ENCODE measurements at places on chromosomes 2 and 18. TPM values are rescaled to one million over a fixed set of nuclear protein-coding genes. Genes with fewer than 3 reads are reported as not detected.
A peak's percentile ranks its signal among the peaks of the same experiment; 100 is the strongest.

The C2orf78 gene
- 0.02 TPM for polyA plus RNA-seq

The SP140 gene
- 0.75 TPM for polyA plus RNA-seq

The MAL gene
- polyA plus RNA-seq, result not detected

The TWIST2 gene
- 10.2 TPM for polyA plus RNA-seq

The HOXD11 gene
- polyA plus RNA-seq, result not detected

The GKN2 gene
- not detected for polyA plus RNA-seq

The TOGARAM2 gene
- 0.69 TPM for polyA plus RNA-seq

The CYP27C1 gene
- not detected for polyA plus RNA-seq

The AP1S3 gene
- 6.1 TPM for polyA plus RNA-seq

The NT5C1B gene
- polyA plus RNA-seq, result not detected

DNA sequence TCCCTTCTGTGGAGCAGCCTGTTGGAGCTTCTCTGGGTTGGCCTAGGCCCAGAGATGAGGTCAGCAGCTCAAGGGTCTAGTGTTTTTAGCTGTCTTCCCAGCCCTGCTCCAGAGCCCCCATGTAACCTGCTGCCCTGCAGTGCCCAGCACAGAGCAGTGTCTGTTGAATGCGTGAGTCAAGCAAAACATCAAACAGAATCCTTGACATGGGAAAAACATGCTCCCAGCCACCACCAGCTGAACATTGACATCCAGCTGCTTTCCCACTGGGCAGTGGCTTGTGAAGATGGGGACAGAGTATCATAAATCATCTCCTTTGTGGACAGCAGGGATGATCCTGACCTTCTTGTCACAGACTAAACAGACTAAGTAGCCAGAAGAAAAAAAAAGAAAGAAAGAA lies 22.6 kb downstream of the IMPA2 start:
- no peaks in the 10 kb centered on the region for H3K36me3 ChIP-seq
- H3K27me3 ChIP-seq, result peaks cover 79% of the 10 kb centered on the region
- H3K4me1 ChIP-seq, result no peaks in the 10 kb centered on the region
- H3K27ac ChIP-seq, result no peak overlapping the region
- H3K4me3 ChIP-seq, result no peak overlapping the region

DNA sequence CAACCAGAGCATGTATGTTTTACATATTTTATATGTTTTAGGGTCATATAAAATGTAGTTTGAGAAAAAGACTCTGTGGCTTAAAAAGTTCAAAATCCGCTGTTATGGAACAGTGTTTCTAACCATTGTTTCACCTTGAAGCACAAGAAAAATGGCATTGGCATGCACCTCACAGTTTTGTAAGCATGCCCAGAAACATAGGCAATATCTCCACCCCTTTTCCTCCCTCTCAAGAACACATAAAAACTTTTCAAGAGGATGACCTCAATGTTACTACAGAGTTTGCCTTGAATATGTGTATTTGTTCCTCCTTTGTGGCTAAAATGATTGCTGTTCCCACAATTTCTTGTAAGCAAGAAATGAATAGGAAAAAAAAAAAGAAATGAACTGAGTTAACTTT lies 29.3 kb upstream of the SLC40A1 start:
- DNase-seq, result no peak
- H3K36me3 ChIP-seq, result no peaks in the 10 kb centered on the region
- no peak overlapping the region for H3K27ac ChIP-seq
- no peak overlapping the region for H3K4me3 ChIP-seq
- no peaks in the 10 kb centered on the region for H3K27me3 ChIP-seq

DNA sequence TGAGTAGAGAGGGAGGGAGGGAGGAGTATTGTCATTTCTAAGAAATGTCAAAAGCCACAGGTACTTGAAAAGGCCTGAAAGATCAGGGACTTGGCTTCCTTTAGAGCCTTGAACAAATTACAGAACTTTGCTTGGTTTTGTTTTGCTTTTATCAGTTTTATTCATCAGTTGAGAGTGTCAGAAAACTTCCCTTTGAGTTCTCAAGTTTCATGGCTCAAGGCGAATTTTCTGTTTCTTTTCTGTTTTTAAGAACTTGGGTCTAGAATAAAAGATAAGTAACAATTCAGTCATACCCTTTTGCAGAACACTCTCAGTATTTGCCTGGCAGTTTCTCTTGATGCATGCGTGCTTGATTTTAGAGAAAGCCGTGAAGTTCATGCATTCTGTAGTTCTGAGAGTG lies 531.9 kb downstream of the PARD3B start:
- H3K4me3 ChIP-seq, result no peak overlapping the region
- no peak for DNase-seq
- no peaks in the 10 kb centered on the region for H3K4me1 ChIP-seq
- no peaks in the 10 kb centered on the region for H3K36me3 ChIP-seq

DNA sequence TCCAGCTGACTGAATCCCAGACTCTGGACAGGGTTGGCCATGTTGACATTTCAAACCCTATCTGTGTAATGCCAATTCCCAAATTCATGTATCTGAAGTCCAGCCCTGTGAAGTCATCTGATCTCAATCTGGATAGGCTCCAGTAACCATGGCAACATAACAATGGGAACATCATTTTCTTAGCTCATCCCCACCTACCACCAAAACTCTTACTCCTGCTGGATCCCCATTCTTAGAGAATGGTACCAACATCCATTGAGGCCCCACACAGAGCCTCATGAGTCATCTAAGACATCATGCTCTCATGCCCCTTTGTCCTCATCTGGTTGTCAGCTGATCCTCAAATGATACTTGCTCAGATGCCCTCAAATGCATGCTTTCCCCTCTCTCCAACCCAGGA lies 58.9 kb upstream of the TEX51 start:
- H3K36me3 ChIP-seq, result no peaks in the 10 kb centered on the region
- H3K4me1 ChIP-seq, result peaks cover 3% of the 10 kb centered on the region
- H3K27me3 ChIP-seq, result no peaks in the 10 kb centered on the region
- no peak overlapping the region for H3K27ac ChIP-seq
- DNase-seq, result peak; percentile 28

DNA sequence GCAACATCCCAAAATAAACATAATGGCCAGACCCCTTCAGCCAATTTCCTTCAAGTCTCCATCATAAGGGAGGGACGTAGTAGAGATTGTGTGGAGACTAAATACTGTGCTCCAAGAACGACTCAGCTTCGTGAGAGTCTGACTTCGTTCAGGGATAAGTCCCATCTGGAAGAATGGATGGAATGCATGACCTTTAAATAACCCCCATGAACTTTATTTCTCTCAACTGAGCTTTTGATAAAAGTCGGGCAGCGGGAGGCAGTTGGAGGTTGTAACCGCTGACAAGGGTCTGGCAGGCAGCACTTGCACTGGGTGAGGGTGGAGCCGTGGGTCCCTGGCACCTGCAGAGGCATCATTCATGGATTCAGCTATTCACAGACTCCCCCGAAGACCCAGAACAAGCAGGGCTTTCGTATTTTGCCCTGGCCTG lies 115.9 kb downstream of the ZFP36L2 start:
- no peak overlapping the region for H3K4me3 ChIP-seq
- H3K36me3 ChIP-seq, result no peaks in the 10 kb centered on the region
- H3K4me1 ChIP-seq, result peaks cover 28% of the 10 kb centered on the region
- no peaks in the 10 kb centered on the region for H3K27me3 ChIP-seq
- peak overlapping the region; percentile 28 for H3K27ac ChIP-seq
- DNase-seq, result no peak

- DNase-seq, result no peak
- H3K36me3 ChIP-seq, result no peaks in the 10 kb centered on the region
- H3K4me3 ChIP-seq, result no peak overlapping the region
These were observed 218.0 kb downstream of the CALCRL start for GRCh38 chr2:187230088-187230487.

GRCh38 chr2:197674060-197674459 lies 1.3 kb downstream of the RFTN2 start:
- no peaks in the 10 kb centered on the region for H3K4me1 ChIP-seq
- H3K27ac ChIP-seq, result no peak overlapping the region
- DNase-seq, result no peak
- H3K27me3 ChIP-seq, result no peaks in the 10 kb centered on the region
- no peak overlapping the region for H3K4me3 ChIP-seq

DNA sequence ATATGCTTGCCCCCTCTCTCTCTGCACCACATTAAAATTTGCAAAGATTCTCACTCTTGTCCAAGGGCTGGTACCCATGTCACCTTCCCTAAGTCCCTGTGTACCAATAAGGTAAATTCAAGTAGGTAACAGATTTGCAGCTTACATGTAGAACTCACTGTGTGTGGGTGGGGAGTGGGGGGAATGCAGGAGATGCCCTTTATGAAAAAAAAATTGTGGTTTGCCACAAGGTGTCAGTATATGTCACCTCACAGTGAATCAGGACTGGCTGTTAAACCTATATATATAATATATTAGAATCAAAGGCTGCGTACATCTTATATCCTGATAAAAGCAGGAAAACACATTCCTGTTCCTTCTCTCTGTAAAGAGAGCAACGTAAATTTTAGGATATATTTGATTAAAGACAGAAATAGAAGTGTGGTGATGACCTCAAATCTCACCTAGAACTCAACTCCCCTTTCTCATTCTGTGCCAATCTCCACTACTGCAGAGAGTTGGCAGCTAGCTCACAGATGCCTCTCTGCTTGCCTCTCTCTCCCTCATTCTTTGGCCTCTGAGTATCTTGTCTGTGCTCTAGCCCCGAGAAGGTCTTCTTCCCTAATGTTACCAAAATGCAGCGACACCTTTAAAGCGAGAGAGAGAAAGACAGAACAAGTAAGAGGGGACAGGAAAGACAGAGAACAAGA lies 536 bp downstream of the XDH start:
- no peak overlapping the region for H3K4me3 ChIP-seq
- DNase-seq, result peak; percentile 27
- no peak overlapping the region for H3K27ac ChIP-seq
- H3K27me3 ChIP-seq, result no peaks in the 10 kb centered on the region
- H3K36me3 ChIP-seq, result no peaks in the 10 kb centered on the region

DNA sequence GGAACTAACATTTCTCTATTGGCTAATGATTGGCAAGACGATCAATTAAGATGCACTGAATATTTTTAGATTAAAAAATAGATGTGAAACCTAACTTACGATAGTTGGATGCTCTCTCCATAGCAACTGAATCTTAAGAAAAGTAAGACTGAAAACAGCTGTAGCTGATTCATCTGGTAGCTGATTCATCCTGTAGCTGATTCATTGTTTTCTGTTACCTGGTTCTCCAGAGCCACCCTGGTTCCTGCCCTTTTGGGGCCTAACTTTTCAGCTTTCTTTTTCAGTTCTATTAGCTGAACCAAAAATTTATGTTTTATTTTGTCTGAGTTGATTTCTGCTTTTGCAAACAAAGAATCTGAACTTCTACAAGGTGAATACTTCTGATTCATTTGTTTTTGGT lies 22.7 kb upstream of the SPR start:
- H3K4me3 ChIP-seq, result no peak overlapping the region
- H3K27me3 ChIP-seq, result no peaks in the 10 kb centered on the region
- no peaks in the 10 kb centered on the region for H3K4me1 ChIP-seq
- H3K36me3 ChIP-seq, result no peaks in the 10 kb centered on the region
- no peak overlapping the region for H3K27ac ChIP-seq

DNA sequence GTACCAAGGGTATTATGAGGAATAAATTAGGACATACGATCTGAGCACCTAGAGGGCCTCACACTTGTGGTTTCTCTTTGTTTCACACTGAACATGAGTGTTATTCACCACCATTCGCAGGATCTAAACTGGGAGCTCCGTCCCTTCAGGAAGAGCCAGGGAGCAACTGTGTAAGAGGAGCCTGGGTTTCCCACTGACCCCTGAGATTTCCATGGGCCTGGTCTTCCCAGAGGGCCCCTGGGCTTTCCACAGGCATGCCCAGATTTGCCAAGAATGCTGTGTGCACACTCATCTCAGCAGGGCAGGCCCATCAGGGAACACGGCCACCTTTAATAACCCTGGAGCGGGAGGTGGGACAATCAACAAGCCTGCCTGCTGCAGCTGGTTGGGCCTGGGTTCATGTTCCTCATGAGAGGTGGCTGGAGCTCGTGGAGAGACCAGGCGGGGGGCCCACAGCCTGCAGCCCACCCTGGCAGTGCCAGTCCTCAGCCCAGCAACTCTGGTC lies 416.8 kb upstream of the MYT1L start:
- H3K27me3 ChIP-seq, result no peaks in the 10 kb centered on the region
- H3K27ac ChIP-seq, result no peak overlapping the region
- H3K4me1 ChIP-seq, result no peaks in the 10 kb centered on the region
- no peak overlapping the region for H3K4me3 ChIP-seq

GRCh38 chr2:206832873-206833272 lies 67.5 kb downstream of the FASTKD2 start:
- H3K4me1 ChIP-seq, result no peaks in the 10 kb centered on the region
- H3K36me3 ChIP-seq, result no peaks in the 10 kb centered on the region
- no peak overlapping the region for H3K27ac ChIP-seq
- no peak for DNase-seq

DNA sequence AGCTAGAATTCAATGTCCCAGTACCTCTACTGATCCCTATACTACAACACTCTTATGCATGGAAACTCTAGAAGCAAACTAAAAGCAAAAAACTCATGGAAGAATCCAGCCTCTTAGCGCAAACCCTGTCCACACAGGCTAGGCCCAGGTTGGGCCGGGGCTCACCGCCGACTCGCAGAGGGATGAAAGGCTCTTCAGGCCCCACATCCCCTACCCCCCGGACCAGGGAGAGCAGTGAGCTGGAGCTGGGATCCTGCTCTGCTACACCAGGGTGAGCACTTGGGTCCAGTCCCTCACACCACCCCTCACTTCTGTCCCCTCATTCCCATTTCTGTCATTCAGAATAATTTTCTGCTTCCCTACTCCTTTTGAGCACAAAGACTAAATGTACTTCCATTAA lies 2.0 kb downstream of the OST4 start:
- H3K36me3 ChIP-seq, result peaks cover 45% of the 10 kb centered on the region
- peaks cover 48% of the 10 kb centered on the region for H3K4me1 ChIP-seq
- no peak for DNase-seq
- H3K4me3 ChIP-seq, result peak overlapping the region; percentile 98

- no peaks in the 10 kb centered on the region for H3K27me3 ChIP-seq
- H3K36me3 ChIP-seq, result peaks cover 43% of the 10 kb centered on the region
- H3K27ac ChIP-seq, result no peak overlapping the region
- peak; percentile 55 for DNase-seq
- H3K4me1 ChIP-seq, result no peaks in the 10 kb centered on the region
These were observed 58.2 kb downstream of the KLF7 start for GRCh38 chr2:207107551-207107950.

- DNase-seq, result no peak
- no peaks in the 10 kb centered on the region for H3K36me3 ChIP-seq
- no peaks in the 10 kb centered on the region for H3K27me3 ChIP-seq
- H3K4me3 ChIP-seq, result no peak overlapping the region
- no peak overlapping the region for H3K27ac ChIP-seq
These were observed 27.1 kb downstream of the FBLN7 start for GRCh38 chr2:112165296-112165695.

Data from SK-N-SH (cell line).